ENCODE measurements at places on chromosomes 11 and 22. TPM values are rescaled to one million over a fixed set of nuclear protein-coding genes. Genes with fewer than 3 reads are reported as not detected.

The TP53AIP1 gene
- polyA plus RNA-seq, result 1.4 TPM

The LMO2 gene
- polyA plus RNA-seq, result 31.2 TPM

The TXN2 gene
- polyA plus RNA-seq, result 123 TPM

The ZNRF3 gene
- 29.6 TPM for polyA plus RNA-seq

DNA sequence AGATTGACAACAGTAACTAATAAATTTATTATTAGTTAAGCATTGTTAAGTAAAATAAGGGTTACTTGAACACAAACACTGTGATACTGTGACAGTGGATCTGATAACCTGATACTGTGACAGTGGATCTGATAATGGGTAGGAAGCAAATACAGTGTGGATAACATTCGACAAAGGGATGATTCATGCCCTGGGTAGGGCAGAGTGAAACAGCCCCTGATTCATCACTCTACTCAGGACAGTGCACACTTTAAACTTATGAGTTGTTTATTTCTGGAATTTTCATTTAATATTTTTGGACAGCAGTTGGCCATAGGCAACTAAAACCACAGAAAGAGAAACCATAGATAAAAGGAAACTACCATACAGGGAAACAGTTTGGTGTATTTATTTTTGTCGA lies 60.8 kb upstream of the CTSC start:
- DNase-seq, result no peak

DNA sequence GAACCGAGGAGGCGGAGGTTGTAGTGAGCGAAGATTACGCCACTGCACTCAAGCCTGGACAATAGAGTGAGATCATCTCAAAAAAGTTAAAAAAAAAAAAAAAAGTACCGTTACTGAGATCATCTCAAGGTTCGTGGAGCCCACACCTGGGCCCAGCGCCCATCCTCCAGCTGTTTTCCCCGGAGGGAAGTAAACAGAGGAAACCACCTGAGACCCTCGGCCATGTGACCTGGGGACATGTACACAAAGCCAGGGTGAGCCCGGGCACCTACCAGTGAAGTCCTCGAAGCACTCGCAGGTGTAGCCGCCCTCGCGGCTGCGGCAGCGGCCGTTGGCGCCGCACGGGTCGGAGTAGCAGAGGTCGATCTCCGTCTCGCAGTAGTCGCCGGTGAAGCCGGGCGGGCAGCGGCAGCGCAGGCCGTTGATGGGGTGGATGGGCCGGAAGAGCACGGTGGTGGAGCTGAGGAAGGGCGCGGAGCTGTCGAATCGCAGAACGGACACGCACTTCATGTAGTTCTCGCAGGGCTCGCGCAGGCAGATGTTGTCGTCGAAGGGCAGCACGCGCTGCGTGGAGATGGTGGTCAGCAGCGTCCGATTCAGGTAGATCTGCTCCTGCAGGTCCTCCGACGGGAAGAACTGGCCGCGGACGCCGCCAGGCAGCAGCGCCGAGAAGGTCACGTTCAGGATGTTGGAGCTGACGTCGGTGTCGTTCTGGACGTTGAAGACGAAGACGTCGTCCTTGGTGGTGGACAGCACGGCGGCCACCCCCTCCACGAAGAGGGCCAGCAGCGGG lies 73.8 kb downstream of the CELSR1 start:
- DNase-seq, result no peak

Measured in renal cortex interstitium (tissue), 15 donors.